ENCODE measurements at places on chromosomes 1 and 21.

DNA sequence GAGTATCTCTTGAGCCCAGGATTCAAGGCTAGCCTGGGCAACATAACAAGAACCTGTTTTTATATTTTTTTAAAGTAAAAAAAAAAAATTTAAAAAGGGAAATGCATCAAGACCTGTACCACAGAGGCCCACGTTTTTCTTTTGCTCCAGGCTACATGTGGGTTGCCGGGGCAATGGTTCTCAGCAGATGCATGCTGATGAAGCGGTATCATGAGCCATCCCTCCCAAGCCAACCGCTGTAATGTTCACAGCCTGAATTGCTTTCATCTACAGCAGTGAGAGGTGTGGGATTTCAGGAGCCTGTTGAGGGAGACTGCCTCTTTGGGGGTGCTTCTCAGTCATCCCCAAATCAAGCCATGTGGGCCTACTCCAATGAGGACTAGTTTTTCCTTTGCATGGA, 60.5 kb downstream of the CD58 start:
- DNase-seq: no peak

- no peak for DNase-seq
Measured at GRCh38 chr1:66542811-66543767, 9.1 kb downstream of the SGIP1 start.

DNA sequence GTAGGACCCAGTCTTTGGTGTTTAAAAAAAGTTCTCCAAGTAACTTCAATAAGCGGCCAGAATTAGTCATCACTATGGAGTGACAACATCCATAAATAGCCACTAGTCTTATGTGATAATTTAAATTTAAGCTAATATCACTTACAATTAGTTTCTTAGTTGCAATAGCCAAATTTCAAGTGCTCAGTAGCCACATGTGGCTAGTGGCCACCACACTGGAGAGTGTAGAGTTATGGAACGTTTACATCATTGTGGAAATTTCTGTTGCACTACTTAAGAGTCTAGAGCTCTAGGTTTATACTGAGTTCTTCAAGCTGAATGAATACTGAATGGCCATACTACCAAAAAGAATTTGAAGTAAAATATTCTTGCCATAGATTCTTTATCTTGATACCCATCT, 121.1 kb downstream of the RUNX1 start:
- DNase-seq: no peak

DNA sequence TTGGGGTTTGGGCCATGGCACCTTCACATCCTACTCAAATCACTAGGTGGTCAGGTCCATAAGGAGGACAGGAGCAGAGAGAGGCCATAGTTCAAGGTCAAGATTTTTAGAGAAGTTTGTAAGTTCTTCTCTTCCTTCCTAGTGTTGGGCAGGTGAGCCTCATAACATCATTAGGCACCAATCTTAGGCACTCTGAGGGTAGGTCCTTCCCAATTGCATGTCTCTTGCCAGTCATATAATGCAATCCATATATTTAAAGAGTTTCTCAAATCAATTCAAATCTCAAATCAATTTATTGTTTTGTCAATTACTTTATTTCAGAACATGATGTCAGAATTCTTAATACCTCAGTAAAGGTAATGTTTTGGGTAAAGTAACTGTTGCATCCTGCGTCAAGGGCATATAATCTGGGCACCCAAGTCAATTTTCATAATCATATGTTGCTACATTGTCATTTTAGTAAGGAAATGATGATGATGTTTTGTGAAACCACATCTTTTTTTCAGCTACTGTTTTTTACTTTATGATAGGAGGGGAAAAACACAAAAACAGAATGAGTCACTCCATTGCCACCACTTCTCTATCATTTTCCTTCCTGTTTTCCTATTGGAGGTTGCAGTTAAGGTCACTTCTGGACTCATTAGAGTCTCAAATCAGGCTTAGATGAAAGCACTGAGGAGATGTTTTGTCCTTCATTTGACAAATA, 122.7 kb downstream of the UCHL5 start:
- DNase-seq: no peak

GRCh38 chr1:244350027-244350426, 101.7 kb downstream of the ADSS2 start:
- no peak for DNase-seq

- DNase-seq: no peak
Measured at GRCh38 chr1:14869187-14869586, 270.7 kb downstream of the KAZN start.

GRCh38 chr1:231571904-231572303, 43.4 kb downstream of the TSNAX start:
- DNase-seq: no peak

Measured in stimulated activated CD8-positive, alpha-beta memory T cell treated with anti-CD3 and anti-CD28 coated beads, Interleukin-2, amount 100 ng/mL, for 1 hour (primary cell).